Activated T-helper 1 cell treated with Interleukin-2 at 50 U/mL for 16 hours (primary cell): ENCODE measurements at places on chromosomes 3 and 15.

DNA sequence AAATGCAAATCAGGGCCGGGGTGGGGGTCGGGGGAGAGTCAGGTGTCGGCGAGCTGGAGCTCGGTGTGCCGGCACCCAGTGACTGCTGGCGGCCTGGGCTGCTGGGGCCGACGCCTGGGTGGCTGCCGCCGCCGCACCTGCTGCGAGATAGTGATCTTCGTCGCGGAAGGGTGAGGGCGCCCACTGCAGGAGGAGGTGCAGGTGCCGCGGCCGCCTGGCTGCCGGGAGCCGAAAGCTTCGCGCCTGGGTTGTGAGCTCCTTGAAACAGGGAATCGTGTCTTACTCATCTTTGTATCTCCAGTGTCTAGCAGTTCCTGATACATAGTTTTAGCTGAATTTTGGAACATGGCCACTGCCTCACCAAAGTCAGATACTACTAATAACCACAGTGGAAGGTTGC lies 64.0 kb upstream of the CPOX start:
- DNase-seq = no peak

DNA sequence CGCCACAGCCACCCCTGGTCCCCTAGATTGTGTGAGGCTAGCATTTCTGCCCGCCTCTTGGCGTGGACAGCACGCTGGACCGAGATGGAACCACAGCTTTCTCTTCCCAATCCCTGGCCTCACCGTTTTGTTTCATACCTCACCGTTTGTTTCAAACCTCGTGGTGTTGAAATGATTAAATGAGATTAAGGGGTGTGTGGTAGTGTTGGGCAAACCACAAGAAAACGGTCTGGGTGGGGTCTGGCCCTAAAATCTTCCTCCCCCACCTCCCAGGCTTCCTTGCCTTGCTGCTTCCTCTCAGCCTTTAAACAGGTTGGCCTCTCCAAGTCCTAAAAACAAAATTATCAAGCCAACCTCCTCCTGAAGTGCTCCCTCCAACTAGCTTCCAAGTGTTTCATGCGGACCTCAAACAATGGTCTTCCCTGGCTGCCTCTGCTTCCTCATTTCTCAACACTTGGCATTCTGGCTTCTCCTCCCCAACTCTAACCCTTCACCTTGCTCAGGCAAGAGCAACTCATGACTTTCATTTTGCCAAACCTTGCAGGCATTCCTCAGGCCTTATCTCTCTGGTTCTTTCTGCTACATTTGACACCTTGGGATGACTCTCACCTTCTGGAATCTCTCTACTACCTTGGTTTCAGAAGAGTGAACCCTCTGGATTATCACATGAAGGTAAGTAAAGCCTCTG lies 1.4 kb upstream of the ATP13A3 start:
- no peak for DNase-seq

DNA sequence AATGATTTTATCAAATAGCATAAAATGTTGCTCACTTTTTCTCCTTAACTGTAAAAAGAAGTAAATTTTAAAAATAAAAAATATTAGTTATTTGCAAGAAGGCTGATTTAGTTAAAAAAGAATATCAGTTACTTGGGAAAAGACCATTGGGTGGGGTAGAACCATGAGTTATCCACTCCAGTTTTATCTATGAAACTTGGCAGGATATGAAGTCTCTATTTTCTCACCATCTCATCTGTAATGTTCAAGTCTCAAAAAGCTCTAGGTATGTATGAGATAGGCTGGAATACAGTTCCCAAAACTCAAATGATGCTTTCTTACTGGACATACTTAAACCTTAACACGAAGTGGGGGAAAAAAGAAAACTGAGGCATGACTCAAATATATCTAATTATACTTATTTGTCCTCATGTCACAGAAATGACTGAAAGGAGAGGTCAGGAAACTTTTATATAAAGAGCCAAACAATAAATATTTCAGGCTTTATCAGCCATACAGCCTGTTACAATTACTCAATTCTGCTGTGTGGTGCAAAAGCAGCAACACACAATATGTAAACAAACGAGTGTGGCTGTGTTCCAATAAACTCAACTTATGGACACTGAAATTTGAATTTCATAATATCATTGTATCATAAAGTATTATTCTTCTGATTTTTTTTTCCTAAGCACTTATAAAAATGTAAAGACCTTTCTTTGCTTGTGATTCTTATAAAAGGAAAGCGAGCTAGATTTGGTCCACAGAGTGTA lies 131.8 kb downstream of the TBL1XR1 start:
- no peak for DNase-seq

GRCh38 chr3:98525494-98525893 lies 2.8 kb upstream of the CLDND1 start:
- DNase-seq = no peak

DNA sequence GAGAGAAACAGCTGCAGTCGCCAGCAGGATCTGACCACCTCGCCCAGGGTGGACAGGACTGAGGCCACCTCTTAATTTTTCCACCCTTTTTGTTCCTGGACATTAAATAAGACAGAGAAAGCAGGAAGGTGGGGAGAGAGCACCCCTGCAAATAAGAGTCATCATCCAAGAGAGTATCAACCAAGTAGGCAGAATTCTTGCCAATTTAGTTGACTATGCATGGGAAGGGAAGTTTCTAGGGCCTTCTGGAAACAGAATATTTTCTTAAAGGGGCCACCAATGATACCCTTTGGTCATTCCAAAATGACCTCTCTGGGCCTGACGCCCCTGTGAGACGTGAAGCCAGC lies 136.2 kb downstream of the TJP1 start:
- DNase-seq = no peak

DNA sequence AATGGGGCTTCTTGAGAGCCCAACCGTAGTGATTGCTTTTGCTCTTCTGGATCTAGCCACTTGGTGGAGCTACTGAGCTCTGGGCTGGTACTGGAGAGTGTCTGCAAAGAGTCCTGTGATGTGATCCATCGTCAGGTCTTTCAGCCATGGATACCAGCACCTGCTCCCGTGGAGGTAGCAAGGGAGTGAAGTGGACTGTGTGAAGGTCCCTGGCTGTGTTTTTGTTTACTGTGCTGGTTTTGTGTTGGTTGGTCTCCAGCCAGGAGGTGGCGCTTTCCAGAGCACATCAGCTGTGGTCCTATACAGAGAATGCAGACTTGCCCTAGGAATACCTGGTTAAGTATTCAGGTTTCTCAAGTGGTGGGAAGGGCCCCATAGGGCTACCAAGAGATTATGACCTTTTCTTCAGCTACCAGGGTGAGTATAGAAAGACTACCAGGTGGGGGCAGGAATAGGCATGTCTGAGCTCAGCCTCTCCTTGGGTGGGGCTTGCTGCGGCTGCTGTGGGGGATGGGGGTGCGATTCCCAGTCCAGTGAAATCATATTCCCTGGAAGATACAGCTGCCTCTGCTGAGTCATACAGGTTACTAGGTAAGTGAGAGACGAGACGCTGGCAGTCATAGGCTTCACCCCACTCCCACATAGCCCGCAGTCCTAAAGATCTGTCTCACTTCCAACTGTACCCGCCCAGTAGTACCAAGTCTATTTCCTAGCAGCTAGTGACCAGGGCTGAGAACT lies 733.7 kb downstream of the ZNF385D start:
- DNase-seq = no peak

GRCh38 chr3:77320514-77320913 lies 280.6 kb downstream of the ROBO2 start:
- DNase-seq = no peak

DNA sequence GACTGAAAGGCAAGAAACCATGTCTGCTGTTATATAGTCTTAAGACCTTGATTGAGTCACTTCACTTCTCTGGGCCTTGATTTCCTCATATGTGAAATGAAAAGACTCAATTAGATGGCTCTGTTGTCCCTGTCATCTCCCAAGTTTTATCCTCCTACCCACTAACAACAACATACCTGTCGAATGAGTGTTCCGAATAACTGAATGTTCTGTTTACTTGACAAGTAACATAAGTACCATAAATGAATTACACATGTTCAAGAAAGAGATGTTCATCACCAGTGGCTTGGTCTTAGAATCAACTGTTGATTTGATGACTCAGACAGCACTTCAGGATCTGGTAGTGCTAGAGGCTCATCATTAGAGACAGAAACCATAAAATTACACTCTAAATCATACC lies 311.7 kb downstream of the VPS13C start:
- DNase-seq = no peak

- DNase-seq = no peak
These were observed 6.3 kb upstream of the ANPEP start for GRCh38 chr15:89820666-89821611.

DNA sequence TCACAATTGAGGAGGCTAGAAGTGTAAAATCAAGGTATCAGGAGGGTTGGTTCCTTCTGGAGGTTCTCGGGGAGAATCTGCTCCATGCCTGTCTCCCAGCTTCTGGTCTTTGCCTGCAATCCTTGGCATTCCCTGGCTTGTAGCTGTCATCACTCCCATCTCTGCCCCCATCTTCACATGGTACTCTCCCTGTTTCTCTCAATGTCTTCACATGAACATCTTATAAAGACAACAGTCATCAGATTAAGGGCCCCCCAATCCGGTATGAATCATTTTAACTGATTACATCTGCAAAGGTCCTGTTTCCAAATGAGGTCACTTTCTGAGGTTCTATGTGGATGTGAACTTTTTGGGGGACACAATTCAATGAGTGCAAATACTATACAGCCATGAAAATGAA lies 113.0 kb upstream of the GALNT15 start:
- no peak for DNase-seq

DNA sequence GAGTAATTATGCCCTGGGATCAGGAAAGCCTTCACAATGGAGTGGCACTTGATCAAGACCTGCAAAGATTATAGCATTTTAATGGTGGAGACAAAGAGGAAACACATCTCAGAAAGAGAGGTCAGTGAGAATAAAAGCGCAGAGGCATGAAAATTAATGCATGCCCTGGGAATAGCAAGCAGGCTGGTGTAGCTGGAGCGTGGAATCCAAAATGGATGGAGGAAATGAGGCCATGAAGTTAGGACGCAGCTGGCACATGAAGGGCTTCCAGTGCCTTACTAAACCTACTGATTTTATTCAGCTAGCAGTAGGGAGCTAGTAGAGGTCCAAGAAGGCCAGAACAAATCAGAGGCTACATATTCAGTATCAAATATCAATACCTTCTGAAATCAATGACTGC lies 38.1 kb downstream of the TMEM212 start:
- DNase-seq = no peak

DNA sequence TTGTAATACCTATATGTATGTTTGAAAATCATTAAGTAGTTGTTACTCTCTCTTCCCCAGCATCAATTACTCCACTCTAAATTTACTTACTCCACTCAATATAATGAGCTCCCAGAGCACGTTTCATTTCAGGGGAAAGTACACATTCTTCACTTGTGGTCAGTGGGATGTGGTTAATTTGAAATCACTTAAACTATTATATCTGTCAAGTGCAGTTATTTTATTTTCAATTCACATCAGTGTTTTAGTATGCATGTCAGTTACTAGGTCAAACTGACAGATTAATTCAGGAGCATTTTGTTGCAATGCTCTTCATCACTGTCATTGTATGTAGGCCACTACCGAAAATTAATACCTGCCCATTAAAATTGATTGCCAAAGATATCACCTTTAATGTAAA lies 376.1 kb downstream of the ZIC4 start:
- no peak for DNase-seq

- DNase-seq = no peak
These were observed 45.5 kb downstream of the SYN2 start for GRCh38 chr3:12049675-12050074.

DNA sequence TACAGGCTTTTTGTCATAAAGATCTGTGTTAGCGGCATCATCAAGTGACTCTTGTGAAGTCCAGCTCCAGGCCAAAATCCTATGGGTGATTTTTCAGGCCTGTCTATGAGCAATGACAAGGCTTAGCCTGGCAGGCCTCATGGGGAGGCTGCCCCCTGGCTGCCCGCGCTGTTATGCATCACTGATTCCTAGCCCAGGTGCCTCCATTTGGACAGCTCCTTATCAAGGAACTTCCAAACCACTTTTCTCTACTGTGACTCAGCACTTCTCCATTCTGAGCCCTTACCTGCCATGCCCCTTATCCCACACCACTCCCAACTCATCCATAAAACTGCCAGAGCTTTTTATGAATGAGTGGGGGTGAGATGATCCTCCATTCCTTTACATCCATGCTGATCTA lies 91.5 kb upstream of the C3orf80 start:
- no peak for DNase-seq

- DNase-seq = no peak
These were observed 35.2 kb downstream of the BDH1 start for GRCh38 chr3:197520311-197521276.

DNA sequence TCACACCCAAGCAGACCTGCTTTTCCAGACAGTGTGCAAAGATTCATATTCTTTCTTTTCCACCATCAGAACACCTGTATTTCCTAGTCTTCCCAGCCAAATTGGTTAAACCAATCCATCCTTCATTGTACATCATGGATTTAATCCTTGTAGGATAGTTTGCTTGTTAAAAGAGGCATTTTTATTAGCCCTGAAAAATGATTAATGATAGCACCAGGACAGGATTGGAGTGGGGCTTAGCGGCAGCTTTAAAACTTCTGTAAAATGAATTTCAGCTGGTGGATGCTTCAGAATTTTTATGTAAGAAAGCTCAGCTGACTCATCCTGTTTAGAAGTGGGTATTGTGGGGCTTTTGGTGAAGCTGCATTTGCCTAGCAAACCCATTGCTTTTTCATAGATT lies 36.1 kb upstream of the ARHGEF26 start:
- DNase-seq = no peak

DNA sequence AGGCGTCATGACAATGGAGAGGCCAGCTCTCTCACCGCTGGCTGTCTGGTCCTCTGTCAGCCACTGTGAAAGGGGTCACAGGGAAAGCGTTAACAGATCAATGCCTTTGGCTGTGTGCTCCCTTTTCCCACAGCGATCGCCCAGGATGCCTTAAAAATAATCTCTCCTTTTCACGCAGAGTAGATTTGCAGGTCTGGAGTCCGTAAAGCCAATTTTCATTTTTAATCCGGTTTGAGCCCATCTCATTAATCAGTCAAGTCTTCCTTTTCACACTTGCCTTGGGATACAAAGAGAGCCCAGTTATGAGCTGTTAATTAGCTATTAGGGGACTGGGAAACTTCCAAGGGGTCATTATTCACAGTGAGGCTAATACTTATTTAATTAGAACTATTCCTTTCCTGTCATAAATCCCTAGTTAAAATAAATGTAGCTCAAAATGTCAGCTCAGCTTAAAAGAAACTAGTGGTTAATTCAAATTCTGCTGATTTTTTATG lies 104.3 kb upstream of the RASGRP1 start:
- no peak for DNase-seq

DNA sequence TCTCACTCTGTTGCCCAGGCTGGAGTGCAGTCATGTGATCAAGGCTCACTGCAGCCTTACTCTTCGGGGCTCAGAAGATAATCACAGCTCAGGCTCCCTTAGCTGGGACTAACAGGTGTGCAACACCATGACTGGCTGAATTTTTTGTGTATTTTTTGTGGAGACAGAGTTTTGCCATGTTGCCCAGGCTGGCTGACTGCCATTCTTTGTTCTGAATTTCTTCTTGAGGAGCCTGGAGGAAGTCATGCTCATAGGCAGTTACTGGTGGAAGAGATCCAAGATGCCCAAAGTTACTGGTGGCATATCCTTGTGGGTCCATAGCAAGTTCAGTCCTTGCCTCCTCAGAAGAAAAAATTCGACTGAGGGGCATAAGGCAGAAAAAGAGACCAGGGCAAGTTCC lies 16.6 kb upstream of the UBP1 start:
- DNase-seq = no peak

- no peak for DNase-seq
These were observed 54.7 kb upstream of the TRAK1 start for GRCh38 chr3:42036483-42036823.

GRCh38 chr3:197490098-197491058 lies 65.4 kb downstream of the BDH1 start:
- DNase-seq = no peak
